ENCODE measurements at places on chromosomes 3 and 15. TPM values are rescaled to one million over a fixed set of nuclear protein-coding genes. Genes with fewer than 3 reads are reported as not detected.
A peak's percentile ranks its signal among the peaks of the same experiment; 100 is the strongest.

- no peak for DNase-seq
Observed at GRCh38 chr15:51262463-51262862, 75.9 kb downstream of the CYP19A1 start.

GRCh38 chr15:78977091-78977571, 32.3 kb upstream of the CTSH start:
- no peak for DNase-seq

- no peak for DNase-seq
Observed at GRCh38 chr15:65953622-65954021, 84.3 kb downstream of the RAB11A start.

Gene SKIL
- 328 TPM for total RNA-seq

DNA sequence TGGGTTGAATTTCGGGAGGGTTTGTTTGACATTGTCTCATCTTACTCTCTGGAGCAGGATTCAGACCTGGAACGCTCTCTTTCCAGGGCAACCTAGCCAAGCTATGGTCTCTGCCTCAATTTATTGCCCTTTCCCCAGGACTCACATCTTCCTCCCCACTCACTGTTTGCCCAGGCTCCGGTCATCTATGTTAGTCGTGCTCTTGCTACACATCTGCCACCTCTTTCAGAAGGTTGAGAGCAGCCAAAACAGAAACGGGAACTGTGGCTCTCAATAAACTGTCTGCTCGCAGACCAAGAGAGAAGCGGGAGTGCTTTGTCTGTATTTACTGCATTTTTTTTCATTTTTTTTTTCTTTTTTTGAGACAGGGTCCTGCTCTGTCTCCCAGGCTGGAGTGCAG, 81.6 kb downstream of the ST6GAL1 start:
- no peak for DNase-seq

DNA sequence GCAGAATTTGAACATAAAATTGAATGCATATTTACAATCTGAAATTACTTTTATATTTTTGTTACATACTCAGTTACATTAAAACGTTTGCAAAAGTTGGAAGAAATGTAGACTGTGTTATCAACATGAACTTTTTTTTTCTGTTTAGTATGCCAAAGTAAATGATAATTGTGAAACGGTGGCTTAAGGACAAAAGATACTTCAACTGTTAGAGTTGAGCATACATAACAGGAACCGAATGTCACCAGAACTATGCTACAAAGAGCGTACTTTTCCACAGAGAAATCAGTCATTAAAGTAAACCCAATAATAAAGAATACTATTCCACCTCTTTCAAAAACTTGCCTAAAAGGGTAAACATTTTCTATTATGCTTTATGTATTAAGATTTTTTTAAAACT, 14.3 kb upstream of the DHX36 start:
- DNase-seq: no peak

Gene NPAP1
- total RNA-seq: 0.51 TPM

DNA sequence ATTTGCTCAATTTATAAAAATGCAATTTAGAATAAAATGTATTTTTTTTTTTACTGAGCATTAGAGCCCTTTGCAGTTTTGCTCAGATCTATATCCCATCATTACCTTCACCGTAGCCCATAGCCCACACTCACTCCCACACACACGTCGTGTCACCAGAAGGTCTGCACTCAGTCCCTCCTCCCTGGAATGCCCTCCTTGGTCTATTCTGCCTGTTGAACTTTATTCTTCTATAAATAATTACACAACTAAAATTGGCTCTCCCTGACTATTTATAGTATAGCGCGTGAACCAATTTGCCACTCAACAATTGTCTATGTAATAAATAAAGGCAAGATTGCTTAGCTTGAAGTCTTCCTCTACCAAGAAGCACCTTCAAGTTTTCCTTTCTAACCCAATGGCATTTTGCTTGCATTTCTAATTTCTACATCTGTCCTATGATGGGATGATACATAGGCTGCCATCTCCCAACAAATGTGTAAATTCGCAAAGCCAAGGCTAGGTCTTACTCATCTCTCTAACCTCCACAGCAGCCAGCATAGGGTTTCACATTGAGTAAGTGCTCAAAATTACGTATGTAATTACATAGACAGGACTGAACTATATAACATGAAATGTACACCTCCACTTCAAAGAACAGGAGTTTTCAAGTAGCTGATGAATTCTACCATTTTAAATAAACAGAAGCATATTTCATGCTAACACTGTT, 172.0 kb upstream of the HES1 start:
- DNase-seq: peak; percentile 3

GRCh38 chr3:138203938-138204337, 16.8 kb downstream of the ARMC8 start:
- DNase-seq: no peak

Gene CCK
- total RNA-seq: not detected

DNA sequence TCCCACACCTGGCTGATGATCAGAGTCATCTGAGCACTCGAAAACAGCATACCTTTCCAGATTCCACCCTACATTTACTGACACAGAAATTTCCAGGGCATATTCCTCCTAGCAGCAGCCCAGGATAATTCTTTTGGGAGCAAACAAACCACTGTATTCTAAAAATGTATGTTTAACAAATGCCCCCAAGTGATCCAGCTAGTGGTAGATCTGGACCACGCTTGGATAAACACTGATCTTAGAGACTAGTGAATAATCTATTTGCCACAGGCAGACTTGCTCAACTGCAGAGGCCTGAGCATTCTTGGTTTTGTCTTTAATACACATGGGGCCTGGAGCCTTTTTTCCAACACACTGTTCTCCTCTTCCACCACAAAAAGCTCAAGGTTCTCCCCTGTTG, 89.6 kb downstream of the TM4SF4 start:
- DNase-seq: no peak

DNA sequence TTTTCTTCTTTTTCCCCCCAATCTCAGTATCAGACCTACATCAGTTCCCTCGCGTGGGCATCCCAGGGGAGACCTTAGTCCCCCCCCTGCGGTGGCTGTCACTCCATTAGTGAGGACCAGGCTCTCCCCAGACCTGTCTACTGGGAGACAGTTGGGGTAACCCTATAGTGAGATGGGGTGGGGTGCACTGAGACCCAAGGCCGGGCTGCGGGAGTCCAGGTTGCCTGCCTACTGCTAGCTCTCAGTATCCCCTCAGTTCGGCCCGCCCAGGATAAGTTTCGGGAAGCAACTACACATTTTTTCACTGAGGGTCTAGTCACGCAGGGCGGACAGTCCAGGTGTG, 671 bp upstream of the DCUN1D1 start:
- no peak for DNase-seq

Gene GPR27
- 13.4 TPM for total RNA-seq

DNA sequence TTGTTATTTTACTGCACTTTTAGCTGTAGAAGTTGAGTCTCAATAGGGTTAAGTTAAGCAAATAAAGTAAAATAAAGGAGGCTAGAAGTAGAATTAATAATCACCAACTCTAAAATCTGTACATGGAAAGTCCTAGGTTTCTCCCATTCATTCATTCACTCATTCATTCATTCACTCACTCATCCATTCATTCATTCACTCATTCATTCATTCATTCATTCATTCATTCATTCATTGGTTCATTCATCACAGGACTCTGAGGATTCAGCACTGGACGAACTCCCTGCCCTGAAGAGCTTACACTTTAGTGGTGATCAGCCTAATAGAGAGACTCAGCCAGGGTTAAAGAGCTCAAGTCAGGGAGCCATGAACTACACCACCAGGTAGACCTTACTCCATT, 4.5 kb upstream of the LSG1 start:
- no peak for DNase-seq

Gene AGTR1
- total RNA-seq: 0.34 TPM

- no peak for DNase-seq
Observed at GRCh38 chr3:131619821-131620220, 117.0 kb upstream of the MRPL3 start.

DNA sequence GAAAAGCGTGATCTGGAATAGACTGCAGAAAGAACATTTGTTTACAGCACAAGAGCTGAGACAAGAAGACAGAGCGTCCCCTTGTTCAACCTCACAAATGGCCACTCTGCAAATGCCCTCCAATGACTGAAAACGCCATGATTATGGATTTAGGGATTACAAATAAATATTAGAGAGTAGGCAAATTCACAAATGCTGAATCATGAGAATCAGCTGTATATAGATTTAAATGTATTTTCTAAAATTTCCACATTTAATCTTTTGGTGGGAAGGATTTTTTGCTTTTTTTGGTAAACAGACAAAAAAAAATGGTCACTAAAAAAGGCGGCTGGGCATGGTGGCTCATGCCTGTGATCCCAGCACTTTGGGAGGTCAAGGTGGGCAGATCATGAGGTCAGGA, 10.6 kb upstream of the POLG start:
- no peak for DNase-seq

DNA sequence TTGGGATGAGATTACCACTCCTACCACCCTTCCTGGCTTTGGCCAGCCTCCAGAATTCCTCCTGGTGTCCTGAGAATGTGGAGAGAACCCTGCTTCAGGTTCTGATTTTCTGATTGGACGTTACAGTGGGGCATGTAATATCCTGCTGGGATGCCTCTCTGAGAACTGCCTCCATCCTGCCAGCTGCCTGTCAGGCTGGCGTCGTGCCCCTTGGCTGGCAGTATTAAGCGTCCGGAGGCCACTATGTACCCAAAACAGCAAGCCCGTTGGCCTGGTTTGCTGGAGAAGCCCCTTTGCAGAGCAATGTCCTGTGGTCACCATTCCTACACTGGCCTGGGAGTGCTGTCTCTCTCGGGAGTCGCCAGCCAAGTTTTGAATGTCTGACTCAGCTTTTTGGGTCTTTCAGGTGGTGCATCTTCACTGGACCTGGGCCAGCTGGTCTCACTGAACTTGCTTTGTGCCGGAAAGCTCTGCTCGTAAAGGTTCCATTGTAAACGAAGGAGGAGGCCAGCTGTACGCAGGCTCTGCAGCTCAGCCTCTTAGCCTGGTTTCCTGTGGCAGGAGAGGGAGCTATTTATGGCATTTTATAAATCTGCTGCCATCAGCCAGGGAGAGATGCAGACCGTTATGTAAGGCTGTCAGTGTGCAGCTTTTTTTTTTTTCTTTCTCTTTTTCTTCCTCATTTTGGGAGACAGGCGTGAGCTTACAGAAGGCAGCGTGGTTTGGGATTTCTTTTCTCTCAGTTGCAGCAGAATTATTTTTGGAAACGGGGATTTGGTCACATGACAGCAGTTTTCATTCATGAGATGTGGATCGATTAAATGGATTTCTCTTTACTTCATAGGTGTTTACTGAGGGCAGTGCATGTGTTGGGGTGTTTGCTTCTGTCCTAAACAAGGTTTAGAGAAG, 19.0 kb upstream of the TRAK1 start:
- DNase-seq: no peak

- no peak for DNase-seq
Observed at GRCh38 chr3:194804796-194805195, 119.1 kb downstream of the FAM43A start.

Gene HYAL3
- total RNA-seq: 2.9 TPM

Gene CLDN1
- total RNA-seq: 11.4 TPM

GRCh38 chr15:60110909-60111308, 106.8 kb downstream of the FOXB1 start:
- DNase-seq: no peak

Gene GHSR
- not detected for total RNA-seq

Gene TNK2
- total RNA-seq: 45.8 TPM

Gene LAMB2
- 335 TPM for total RNA-seq

DNA sequence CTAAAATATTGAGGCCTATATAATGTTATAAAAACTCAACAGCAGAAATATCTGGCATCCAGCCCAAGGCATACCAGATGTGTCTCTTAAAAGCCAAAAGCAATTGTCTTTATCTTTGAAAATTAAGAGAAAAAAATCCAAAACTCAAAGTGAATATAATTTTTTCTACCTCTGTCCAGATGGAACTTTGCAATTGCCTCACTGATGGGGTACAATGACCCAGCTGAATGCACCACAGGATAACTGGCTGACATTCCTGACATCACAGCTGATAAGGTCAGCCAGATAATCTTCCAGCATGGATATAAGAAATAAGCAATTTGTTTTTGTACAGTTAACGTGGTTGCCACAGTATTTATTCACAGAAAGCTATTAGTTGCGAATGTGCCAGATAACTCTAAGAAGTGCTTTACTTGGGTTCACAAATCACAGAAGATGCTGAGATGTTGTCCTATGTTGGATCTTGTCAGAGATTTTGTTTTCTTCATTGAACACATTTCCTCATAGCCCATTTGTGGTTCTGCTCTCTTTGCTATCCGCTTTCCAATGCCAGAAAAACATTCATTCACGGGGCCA, 566.9 kb upstream of the CCDC54 start:
- no peak for DNase-seq

DNA sequence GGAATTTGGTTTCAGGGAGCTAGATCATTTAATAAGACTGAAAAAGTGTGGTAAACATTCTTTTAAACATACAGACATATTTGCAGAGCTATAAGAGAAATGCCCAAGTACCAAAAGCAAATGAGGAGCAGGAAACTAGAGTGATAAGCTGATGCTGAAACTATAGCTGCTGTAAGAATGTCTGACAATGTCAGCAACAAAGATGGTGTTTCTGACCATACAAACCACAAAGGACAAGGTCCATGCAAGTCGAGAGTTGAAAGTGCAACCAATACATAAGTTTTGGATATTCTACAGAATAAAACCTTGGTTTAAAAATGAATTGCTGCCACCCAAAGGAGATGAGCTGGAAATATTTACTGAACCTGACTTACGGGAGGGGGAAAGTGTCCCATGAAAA, 610.2 kb downstream of the TBL1XR1 start:
- no peak for DNase-seq

- no peak for DNase-seq
Observed at GRCh38 chr15:94584833-94585244, 353.5 kb downstream of the MCTP2 start.

DNA sequence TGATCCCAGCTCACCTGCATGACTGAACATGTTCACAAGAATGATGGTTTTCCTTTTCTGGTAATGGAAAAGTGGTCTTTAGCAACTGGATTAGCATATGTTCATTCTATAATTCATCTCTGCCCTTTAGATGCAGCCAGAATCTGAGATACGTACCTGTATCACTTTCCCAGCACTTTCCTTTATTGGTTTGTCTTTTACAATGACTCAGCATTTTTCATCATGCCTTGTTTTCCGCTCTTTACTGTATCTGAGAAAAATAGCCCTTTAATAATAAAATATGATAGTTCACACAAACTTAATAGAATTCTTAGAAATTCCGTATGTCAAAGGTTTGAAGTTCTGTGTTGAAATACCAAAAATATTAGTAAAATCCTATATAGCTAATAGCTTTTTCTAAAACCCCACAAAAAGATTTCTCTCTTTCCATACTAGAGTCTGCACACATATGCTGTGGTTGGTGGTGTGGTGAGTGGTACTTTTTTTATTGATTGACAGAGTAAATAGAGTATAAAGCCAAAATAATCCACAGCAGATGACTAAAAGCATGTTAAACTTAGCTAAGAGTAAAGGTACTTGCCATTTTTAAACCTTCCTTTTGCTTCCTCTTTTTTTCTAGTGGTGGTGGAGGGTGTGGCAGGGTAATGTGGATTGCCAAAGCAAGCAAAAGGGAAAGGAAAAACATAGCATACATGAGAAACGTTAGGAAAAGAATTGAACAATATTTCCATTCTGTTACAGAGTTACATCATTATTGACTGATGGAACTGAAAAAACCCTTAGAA, 328.9 kb upstream of the RBMS3 start:
- DNase-seq: no peak
